Fibroblast of skin of left quadriceps (primary cell): ENCODE measurements at places on chromosomes 4 and X.

GRCh38 chr4:3463556-3464348, 646 bp downstream of the DOK7 start:
- DNase-seq: no peak

- DNase-seq: no peak
Observed at GRCh38 chr4:77800483-77801259, 18.5 kb downstream of the CNOT6L start.

DNA sequence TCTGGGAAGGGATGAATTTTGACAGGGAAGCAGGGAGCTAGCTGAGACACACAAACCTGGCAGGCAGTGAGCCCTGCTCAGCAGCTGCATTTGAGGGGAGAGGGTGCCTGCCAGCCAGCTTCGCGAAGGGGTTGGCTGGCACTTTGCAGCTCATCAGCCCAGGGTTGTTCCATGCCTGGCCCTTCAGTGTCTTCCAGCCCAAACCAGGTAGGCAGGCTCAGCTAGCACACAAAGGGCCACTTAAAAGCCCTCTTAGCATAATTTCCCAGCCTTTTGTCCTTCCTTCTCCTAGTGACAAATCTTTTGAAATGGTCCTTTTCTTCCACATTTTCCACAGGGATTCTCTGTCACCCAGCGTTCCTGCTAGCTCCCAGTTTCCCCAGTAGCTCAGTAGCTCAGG, 4.3 kb upstream of the FRMPD3 start:
- DNase-seq: no peak

GRCh38 chr4:52949336-52949735, 87.2 kb downstream of the RASL11B start:
- DNase-seq: no peak

GRCh38 chr4:24234288-24234848, 344.5 kb upstream of the PPARGC1A start:
- no peak for DNase-seq

DNA sequence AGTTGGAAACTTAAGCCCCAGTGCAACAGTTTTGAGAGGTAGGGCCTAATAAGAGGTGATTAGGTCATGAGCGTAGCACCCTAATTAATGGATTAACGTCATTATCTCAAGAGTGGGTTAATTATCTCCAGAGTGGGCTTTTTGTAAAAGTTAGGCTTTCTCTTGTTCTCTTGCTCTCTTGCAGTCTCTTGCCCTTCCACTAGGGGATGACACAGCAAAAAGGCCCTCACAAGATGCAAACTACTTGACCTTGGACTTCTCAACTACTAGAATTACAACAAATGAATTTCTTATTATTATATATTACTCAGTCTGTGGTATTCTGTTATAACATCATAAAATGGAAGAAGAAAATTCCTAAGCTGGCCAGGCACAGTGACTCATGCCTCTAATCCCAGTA, 22.1 kb upstream of the NDST3 start:
- DNase-seq: no peak

- no peak for DNase-seq
Observed at GRCh38 chr4:7491915-7492314, 57.2 kb upstream of the PSAPL1 start.

GRCh38 chr4:28167411-28167810, 1306.8 kb downstream of the STIM2 start:
- DNase-seq: no peak

- DNase-seq: no peak
Observed at GRCh38 chrX:22136711-22137110, 104.6 kb downstream of the PHEX start.

- DNase-seq: no peak
Observed at GRCh38 chr4:86934147-86934770, 552 bp upstream of the AFF1 start.

- DNase-seq: no peak
Observed at GRCh38 chrX:48834383-48834709, 1.1 kb downstream of the PCSK1N start.

DNA sequence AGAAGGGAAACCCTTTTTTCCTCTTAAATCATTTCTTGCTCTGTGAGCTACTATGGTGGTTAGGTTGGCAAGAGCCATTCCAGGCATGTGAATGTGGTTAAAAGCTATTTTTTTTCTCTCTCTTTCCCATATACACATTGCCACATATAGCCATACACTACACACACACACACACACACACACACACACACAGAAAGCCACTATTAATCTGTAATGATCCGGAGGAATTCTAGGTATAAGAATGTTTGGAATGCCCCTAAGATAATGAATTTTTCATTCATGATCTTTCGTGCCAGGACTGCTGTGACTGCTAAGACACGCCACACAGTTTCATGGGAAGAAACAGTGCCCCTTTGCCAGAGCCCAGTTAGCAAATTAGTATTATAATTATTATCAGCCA, 21.8 kb upstream of the TLL1 start:
- no peak for DNase-seq
